ENCODE measurements at places on chromosomes 7 and 10.

- no peak for DNase-seq
Measured at GRCh38 chr7:143216686-143217085, 5.2 kb upstream of the TAS2R40 start.

DNA sequence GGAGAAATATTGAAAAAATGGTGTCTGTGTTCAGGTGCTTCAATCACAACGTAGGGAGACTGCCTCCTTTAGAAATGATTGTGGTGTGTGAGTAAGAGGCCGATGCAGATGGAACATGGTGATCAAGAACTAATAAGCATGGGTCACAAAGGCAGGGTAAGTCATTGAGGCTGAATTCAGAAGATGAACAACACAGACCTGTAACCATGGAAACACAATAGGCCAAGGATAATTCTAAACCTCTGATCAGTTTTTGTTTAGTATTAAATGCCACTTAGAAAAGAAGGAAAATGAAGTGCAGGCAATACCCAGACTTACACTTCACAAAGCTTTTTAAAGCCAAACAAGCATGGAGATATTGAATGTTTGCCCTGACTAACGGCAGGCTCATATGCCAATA is 32.8 kb upstream of the TAS2R16 start:
- DNase-seq: no peak

- DNase-seq: no peak
Measured at GRCh38 chr7:131655447-131655846, 99.0 kb upstream of the PODXL start.

DNA sequence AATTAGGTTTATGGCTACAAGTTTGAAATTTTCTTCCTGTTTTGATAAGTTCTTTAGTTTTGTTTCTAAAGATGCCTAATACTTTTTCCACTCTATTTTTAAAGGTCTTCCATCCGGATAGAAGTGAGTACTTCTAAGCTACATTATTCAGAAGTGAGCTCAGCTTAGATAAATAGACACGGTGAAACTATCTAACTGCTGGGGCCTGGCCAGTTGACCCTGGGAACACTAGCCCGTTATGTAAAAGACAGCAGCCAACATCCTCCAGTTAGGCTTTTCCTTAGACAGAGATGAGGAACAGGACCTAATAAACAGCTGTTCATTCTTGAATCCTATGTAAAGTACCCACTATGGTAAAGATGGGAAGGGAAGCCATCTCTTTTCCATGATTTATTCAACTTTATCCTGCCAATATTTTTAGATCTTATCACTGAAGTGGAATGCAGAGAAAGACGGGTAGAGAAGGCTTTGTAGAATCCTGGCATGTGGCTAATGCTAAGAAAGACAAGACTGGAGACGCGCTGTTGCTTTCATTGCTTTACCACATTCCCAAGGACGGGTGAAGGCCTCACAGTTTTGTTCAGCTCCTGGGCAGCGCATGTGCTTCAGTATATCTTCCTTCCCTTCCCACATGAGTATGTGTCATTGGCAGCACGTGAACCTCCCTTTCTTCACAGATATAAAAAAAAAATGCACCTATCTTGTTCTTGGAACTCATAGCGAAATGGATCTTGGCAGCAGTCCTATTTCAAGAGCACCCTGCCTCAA is 340.0 kb upstream of the MEOX2 start:
- DNase-seq: no peak

- no peak for DNase-seq
Measured at GRCh38 chr7:42627626-42628025, 284.2 kb downstream of the C7orf25 start.

DNA sequence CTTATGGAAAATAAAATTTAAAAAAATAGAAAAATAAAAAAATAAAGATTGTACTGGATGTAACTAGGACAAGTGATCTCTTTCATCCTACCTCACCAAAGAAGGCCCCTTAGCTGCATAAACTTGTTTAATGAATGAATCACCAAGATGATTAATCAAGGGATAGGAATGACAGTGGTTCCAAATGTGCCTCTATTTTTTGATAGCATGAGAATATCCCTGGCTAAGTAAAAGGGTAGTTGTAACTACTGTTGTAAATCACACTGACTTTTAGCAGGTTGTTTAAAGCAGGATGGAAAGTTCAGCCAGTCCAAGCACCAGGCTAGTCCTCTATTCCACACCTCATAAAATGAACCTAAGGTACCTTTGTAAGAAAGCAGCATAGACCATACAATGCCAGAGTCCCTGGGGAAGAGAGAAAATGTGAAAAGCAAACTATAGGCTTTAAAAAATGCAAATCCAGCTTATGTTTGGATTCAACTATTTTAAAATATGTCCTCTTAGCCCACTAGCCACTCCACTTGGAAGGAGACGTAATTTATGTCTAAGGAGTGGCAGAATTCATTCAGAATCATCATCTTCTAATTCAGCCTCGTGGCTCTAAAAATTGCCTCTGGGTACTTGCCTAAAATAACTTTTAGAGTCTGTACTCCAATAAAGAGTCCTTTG is 126.8 kb downstream of the SKIDA1 start:
- DNase-seq: no peak

- DNase-seq: no peak
Measured at GRCh38 chr10:120492346-120492745, 35.3 kb downstream of the PLPP4 start.

GRCh38 chr10:33722067-33722466 is 387.6 kb upstream of the NRP1 start:
- no peak for DNase-seq

GRCh38 chr10:31239961-31240360 is 79.1 kb upstream of the ZEB1 start:
- no peak for DNase-seq

DNA sequence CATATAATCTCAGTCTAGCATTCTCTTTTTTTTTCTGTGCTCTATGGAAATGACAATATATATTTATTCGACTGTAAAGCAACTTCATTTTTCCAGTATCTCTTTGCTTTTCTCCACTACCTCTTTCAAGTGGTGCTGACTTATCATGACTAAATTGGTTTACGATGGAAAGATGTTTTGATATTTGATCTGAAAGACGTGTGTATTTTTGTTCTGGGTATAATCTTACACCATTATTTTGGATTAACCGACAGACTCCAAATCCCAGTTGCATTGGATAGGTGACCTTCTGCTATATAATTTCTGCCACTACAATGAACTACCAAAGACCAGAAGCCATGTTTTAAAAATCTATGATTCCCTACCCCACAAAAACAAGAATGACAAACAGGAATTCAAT is 380.5 kb upstream of the NFE2L3 start:
- no peak for DNase-seq

DNA sequence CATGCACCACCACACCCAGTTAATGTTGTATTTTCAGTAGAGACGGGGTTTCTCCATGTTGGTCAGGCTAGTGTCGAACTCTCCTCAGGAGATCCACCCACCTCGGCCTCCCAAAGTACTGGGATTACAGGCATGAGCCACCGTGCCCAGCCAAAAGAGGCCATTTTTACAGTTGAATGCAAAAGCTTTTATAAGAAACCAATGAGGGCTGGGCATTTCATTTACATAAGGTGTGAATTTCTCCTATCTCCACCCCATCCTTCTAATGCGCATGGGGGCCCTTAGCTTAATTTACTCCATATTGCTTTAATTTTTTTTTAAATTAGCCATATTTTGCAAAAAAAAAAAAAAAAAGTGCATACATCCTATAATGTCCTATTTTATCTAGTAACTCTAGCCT is 25.1 kb upstream of the EIF4H start:
- DNase-seq: no peak

Data from hepatocyte (in vitro differentiated cells).